Fibroblast of skin of back (primary cell): ENCODE measurements at places on chromosomes 2 and 18.

GRCh38 chr2:12298352-12298751 is 418.4 kb upstream of the TRIB2 start:
- DNase-seq: no peak

DNA sequence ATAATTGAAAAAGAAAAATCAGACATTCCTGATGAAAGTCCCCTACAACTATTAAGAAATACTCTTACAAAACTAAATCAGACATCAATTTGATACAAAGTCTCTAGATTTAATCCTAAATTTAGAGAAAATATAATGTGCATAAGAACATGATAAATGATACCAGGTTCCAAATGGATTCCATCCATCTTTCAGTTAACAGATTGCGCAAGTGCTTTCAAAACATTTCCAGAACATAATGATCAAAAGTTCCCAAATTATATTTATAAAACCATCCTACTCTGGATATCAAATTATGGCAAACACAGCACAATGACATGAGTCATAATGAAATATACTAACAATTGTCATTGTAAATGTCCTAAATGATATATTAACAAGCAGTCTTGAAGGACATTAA is 151.0 kb upstream of the GYPC start:
- DNase-seq: no peak

- no peak for DNase-seq
Measured at GRCh38 chr18:79763407-79763806, 34.3 kb upstream of the KCNG2 start.

- no peak for DNase-seq
Measured at GRCh38 chr18:9008709-9009635, 93.5 kb upstream of the NDUFV2 start.

GRCh38 chr2:109260886-109261700 is 132.1 kb downstream of the SH3RF3 start:
- no peak for DNase-seq

- no peak for DNase-seq
Measured at GRCh38 chr2:102632380-102633175, 13.2 kb downstream of the SLC9A2 start.

GRCh38 chr2:145543155-145543554 is 1023.2 kb upstream of the ZEB2 start:
- no peak for DNase-seq

- DNase-seq: no peak
Measured at GRCh38 chr2:9879455-9880194, 36.4 kb downstream of the TAF1B start.
